ENCODE measurements at places on chromosomes 6 and 20.

GRCh38 chr6:14920276-14920675 is 325.6 kb upstream of the JARID2 start:
- DNase-seq: no peak

GRCh38 chr6:117409863-117410262 is 15.9 kb downstream of the ROS1 start:
- no peak for DNase-seq

- peak; percentile 87 for DNase-seq
Measured at GRCh38 chr6:149031859-149032598, 285.2 kb downstream of the UST start.

DNA sequence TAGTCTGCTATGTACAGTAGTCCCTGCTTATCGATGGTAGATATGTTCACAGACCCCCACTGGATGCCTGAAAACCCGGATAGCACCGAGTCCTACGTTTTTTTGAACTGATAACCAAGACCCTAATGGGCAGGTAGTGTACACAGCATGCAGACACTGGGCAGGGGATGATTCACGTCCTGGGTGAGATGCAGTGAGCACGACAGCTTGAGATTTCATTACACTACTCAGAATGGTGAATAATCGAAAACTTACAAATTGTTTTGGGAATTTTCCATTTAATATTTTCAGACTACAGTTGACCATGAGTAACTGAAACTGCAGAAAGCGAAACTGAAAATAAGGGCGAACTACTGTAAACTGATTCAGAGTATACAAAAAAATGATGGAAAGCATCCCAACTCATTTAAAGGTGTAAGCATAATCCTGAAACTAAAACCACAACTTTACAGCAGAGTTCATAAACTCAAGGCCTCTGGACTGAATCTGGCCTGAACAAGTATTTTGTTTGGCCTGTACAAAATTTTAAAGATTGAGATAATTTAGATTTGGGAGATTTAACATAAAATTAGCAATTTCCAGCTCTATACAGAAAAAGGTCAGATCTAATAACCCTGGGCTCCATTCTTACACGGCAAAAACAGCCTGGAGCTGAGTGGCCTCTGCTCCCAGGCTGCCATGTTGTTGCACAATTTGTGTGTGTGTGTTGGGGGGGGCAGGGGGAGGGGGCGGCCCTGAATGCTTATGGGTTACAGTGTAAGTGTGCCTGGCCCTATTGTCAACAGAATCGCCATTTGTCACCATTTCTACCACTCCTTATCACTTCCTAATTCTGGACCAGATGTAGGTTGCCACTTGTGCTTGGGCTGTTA is 34.9 kb downstream of the RNF24 start:
- DNase-seq: peak; percentile 54

- no peak for DNase-seq
Measured at GRCh38 chr6:42537536-42537935, 26.3 kb upstream of the UBR2 start.

DNA sequence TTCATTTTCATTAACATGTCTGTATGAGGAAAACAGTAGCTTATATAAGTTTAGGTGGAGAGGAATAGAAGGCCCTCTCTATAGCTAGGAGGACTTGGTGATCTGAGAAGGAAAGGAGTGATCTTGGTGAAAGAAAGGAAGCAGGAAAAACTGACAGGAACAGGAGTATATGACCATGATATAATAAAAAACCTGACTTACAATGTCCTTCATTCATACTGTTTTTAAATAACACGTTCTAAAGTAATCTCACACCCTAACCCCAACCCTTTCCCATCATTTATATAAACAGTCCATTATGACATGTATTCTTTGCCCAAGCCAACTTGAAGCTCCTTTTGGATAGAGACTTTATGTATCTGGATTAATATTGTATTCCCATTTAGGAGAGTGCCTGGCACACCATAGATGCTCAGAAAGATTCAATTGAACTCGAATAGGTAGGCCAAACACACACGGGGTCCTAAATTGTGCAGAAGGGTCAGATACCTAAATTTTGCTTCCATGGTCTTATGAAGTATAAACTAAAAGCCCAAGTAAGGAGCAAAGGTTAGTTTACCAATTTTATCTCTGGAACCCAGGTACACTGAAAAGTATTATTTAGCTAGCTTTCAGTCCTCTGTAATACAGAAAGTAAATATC is 75.9 kb downstream of the OR2B2 start:
- no peak for DNase-seq

- peak; percentile 75 for DNase-seq
Measured at GRCh38 chr6:139764498-139764986, 390.1 kb upstream of the CITED2 start.

- DNase-seq: no peak
Measured at GRCh38 chr6:147972448-147972847, 370.2 kb upstream of the SASH1 start.

- DNase-seq: no peak
Measured at GRCh38 chr6:92962846-92963245, 456.5 kb downstream of the EPHA7 start.

DNA sequence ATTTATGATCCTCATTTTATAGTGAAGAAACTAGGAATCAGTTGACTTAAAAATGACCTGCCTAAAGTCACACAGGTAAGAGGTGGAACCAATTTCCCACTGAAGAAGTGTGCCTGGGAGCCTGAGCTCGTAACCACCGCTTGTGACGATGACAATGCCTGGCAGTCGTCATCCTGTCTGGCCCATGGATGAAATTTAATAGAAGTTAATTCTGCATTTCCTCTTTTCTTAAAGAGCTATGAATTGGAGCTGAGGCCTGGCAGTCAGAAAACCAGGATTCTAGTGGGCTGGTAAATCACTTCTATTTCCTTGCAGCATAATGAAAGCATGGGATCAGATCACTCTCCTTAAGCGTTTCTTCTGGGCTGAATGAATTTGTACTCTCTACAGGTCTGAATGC is 200.0 kb upstream of the SGK1 start:
- no peak for DNase-seq

GRCh38 chr6:144536079-144536478 is 250.9 kb downstream of the UTRN start:
- DNase-seq: no peak

- DNase-seq: no peak
Measured at GRCh38 chr20:22582964-22583772, 1.2 kb downstream of the FOXA2 start.

GRCh38 chr20:23227274-23227673 is 123.3 kb upstream of the NXT1 start:
- no peak for DNase-seq

- peak; percentile 37 for DNase-seq
Measured at GRCh38 chr6:159267165-159267564, 98.0 kb downstream of the FNDC1 start.

DNA sequence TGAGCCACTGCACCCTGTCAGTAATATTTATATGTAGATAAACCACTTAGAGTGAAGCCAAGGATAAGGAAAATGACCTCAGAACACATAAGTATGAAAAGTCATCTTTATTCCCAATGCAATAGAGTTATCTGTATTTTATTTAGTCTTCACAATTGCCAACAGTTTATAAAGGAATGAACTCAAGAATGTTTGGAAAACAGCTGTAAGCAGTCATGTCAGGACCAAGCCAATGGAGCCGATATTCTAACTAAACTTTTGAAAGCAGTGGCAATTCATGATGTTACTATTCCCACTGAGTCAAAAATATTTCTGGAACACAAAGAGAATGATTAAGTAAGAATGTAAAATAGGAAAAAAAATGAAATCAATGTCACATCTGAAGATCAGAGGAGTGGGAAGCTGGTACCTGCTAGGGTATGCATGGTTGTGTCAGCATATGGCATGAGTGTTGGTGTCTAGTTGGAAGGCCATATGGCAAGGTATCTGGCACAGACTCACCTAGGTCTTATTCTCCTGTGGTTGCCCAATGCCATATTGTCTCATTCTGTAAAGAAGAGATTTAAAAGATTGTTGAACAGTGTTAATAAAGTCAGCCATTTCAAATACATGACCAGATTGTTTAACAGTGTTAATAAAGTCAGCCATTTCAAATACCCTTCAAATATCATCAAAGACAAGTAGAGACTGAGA is 118.2 kb downstream of the ADAT2 start:
- DNase-seq: no peak

DNA sequence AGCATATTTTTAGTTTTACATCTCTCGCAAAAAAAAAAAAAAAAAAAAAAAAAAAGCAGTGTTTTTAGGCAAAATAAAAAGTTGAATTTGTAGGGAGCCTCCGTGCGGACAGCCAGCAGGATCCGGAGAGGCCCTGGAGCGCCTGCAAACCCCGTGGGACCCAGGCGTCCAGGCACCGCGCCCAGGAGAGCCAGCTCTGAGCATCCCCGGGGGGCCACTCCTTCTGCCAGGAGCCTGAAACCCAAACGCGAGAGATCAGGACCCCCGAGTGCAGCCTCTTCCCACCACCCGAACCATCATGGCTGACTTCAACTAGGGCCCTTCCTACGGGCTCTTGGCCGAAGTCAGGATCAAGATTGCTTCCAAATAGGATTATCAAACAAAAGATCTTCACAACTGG is 54.1 kb upstream of the LY86 start:
- DNase-seq: no peak

- no peak for DNase-seq
Measured at GRCh38 chr6:134080171-134080795, 27.9 kb upstream of the SLC2A12 start.

Measured in GM03348 (cell line).